T-cell (primary cell): ENCODE measurements at places on chromosomes 5 and 9. TPM values are rescaled to one million over a fixed set of nuclear protein-coding genes. Genes with fewer than 3 reads are reported as not detected.
A peak's percentile ranks its signal among the peaks of the same experiment; 100 is the strongest.

Gene ARHGEF39
- 0.33 TPM for total RNA-seq

GRCh38 chr9:112761912-112762655 is 11.5 kb downstream of the SNX30 start:
- H3K27me3 ChIP-seq = no peaks in the 10 kb centered on the region
- H3K27ac ChIP-seq = no peak overlapping the region
- no peaks in the 10 kb centered on the region for H3K36me3 ChIP-seq
- no peak for DNase-seq
- peaks cover 13% of the 10 kb centered on the region for H3K4me1 ChIP-seq
- H3K4me3 ChIP-seq = no peak overlapping the region

DNA sequence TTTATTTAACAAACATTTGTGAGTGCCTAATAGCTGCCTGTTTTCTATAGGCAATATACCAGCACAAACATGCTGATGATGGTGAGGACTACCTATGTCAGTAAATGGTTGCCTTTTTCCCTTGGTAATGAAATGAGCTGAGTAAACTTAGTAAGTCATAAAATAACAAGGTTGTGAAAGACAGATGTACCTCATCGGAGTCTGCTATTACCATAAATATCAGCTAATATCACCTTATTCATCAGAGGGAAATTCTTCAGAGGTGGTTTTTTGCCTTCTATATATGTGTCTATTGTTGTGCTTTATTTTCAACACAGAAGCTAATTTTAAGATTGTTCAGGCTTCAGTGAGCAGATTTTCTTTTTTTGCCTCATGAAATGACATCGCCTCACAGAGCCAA is 1040.5 kb downstream of the DTWD2 start:
- no peaks in the 10 kb centered on the region for H3K27me3 ChIP-seq
- no peak for DNase-seq
- no peak overlapping the region for H3K27ac ChIP-seq
- no peak overlapping the region for H3K4me3 ChIP-seq

DNA sequence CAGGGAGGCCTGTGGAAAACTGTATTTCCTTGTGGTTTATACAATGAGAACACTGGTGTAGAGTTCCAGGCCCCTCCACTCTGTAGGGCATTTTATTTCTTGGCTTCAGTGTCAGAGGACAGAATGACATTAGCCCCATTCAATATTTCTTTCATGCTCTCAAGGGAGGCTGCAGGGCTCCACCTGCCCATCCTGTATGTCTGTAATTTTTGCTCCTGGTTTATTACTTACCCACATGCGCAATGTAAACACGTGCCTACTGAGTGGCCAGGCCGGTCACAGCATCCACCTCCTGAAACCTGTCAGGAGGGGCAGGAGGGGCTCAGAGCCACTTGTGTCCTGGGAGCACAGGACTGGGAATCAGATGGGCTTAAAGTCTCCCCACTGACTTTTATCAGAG is 82.4 kb downstream of the GADD45G start:
- H3K36me3 ChIP-seq = no peaks in the 10 kb centered on the region
- no peak for DNase-seq
- peaks cover 4% of the 10 kb centered on the region for H3K4me1 ChIP-seq
- no peaks in the 10 kb centered on the region for H3K27me3 ChIP-seq
- H3K4me3 ChIP-seq = no peak overlapping the region

- no peak overlapping the region for H3K4me3 ChIP-seq
- H3K27me3 ChIP-seq = peaks cover 13% of the 10 kb centered on the region
- DNase-seq = no peak
- no peaks in the 10 kb centered on the region for H3K4me1 ChIP-seq
- H3K27ac ChIP-seq = no peak overlapping the region
Measured at GRCh38 chr9:111501005-111501562, 16.9 kb upstream of the ECPAS start.

GRCh38 chr9:136255896-136256890 is 10.6 kb upstream of the QSOX2 start:
- no peak overlapping the region for H3K4me3 ChIP-seq
- DNase-seq = no peak
- H3K27ac ChIP-seq = no peak overlapping the region
- H3K36me3 ChIP-seq = no peaks in the 10 kb centered on the region
- H3K27me3 ChIP-seq = no peaks in the 10 kb centered on the region

GRCh38 chr5:55965525-55965924 is 29.2 kb downstream of the IL6ST start:
- no peak overlapping the region for H3K4me3 ChIP-seq
- H3K27me3 ChIP-seq = no peaks in the 10 kb centered on the region
- DNase-seq = no peak
- peaks cover 9% of the 10 kb centered on the region for H3K4me1 ChIP-seq
- no peaks in the 10 kb centered on the region for H3K36me3 ChIP-seq

GRCh38 chr9:99859243-99859980 is 37.7 kb downstream of the NR4A3 start:
- H3K4me1 ChIP-seq = no peaks in the 10 kb centered on the region
- H3K4me3 ChIP-seq = no peak overlapping the region

DNA sequence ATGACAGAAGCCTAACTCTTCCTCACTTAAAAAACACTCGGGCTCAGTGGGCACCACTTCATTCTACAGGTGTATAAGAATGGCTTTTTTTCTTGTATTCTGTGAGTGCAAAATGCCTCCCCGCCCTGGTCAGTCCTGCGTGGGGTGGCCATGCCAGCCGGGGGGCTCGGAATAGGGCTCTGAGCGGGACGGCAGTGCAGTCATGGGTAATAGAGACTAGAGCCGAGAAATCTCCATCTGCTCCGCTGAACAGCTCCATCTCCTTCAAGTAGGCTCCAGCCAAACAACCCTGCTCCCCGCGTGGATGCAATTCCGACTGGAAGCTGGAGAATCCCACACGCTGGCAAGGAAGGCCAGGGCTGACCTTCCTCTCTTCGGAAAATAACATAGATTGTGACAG is 317.0 kb upstream of the IRX4 start:
- no peaks in the 10 kb centered on the region for H3K36me3 ChIP-seq
- H3K4me3 ChIP-seq = no peak overlapping the region
- DNase-seq = no peak
- H3K27me3 ChIP-seq = peaks cover 14% of the 10 kb centered on the region
- no peak overlapping the region for H3K27ac ChIP-seq
- no peaks in the 10 kb centered on the region for H3K4me1 ChIP-seq

Gene MTRR
- 66.9 TPM for total RNA-seq

Gene PCDH12
- not detected for total RNA-seq

DNA sequence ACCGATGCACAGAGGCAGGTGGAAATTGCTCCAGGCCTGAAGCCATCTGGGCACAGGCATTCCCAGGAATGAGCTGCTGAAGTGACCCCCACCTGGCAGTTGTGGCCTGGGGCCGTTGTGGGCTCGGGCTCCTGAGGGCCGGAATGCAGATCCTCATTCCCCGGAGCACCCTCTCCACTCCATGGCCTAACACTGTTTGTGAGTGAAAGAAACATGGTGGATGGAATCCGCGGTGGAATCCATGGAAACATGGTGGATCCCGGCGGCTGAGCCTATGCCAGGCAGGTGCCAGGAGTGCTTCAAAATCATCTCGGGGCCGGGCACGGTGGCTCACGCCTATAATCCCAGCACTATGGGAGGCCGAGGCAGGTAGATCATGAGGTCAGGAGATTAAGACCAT is 3.6 kb upstream of the SARDH start:
- H3K36me3 ChIP-seq = no peaks in the 10 kb centered on the region
- no peak for DNase-seq
- no peak overlapping the region for H3K27ac ChIP-seq

Gene PCDHA12
- total RNA-seq = not detected

Gene ANXA6
- 345 TPM for total RNA-seq

GRCh38 chr9:119902611-119903010 is 533.4 kb upstream of the BRINP1 start:
- no peaks in the 10 kb centered on the region for H3K27me3 ChIP-seq
- H3K36me3 ChIP-seq = no peaks in the 10 kb centered on the region
- no peak for DNase-seq

DNA sequence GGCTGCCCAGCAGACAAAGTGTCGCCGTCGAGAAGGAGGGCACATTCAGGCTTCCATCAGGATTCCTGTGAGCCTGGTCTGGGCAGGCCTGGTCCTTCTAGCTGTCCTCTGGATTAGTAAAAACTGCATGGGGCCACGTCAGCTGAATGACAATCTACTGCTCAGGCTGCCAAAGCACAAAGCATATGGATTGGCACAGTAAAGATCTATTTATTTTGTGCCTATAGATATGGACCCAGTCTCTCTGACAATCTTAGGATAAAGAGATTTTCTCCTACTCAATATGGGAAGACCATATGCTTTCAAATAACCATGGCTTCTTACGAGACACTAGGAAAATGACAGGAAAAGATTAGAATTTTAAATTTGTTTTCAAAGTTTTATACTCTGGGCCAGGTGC is 24.1 kb downstream of the ANKH start:
- H3K27me3 ChIP-seq = no peaks in the 10 kb centered on the region
- H3K27ac ChIP-seq = no peak overlapping the region
- peaks cover 21% of the 10 kb centered on the region for H3K36me3 ChIP-seq
- no peak for DNase-seq
- H3K4me3 ChIP-seq = no peak overlapping the region

- H3K36me3 ChIP-seq = no peaks in the 10 kb centered on the region
- no peak overlapping the region for H3K4me3 ChIP-seq
- H3K27me3 ChIP-seq = no peaks in the 10 kb centered on the region
- no peaks in the 10 kb centered on the region for H3K4me1 ChIP-seq
Measured at GRCh38 chr5:44860267-44860666, 51.5 kb downstream of the MRPS30 start.

DNA sequence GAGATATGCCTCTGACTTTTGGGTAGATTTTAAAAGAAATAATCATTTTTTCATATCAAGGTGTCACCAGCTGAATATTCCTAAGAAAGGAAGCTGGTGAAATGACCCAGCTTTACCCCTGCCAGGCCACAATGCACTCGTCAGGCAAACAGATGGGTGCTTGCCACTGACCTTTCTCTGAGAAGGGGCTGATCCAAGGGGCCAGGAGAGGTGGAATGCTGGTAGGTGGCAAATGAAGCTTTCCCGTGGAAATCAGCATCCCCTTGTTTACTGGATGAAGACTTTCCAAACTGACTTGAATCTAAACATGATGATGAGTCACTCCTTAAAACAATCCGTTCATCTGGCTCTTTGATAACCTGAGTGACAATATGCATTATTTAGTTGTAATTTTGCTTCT is 44.3 kb upstream of the PLPP6 start:
- H3K27me3 ChIP-seq = no peaks in the 10 kb centered on the region
- no peak for DNase-seq
- H3K36me3 ChIP-seq = no peaks in the 10 kb centered on the region
- H3K4me3 ChIP-seq = no peak overlapping the region
- no peak overlapping the region for H3K27ac ChIP-seq

DNA sequence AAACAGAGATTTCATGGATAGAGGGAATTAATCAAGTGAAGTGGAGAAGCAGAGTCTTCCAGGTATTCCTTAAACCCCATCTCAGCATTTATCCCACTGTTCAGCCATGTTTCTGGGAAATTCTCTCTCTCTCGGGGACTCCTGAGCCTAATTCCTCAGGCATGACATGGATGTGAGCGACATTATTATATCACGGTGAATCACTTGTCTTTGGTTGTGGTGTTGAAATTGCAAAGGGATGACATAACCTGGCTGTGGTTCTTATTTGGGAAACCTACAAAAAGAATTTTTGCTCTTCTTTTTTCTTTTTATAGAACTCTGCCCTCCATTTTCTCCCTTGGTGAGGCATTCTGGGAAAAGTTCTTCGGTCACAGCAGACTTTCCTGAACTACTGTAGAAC is 457.9 kb upstream of the PTGER4 start:
- H3K4me3 ChIP-seq = no peak overlapping the region
- no peaks in the 10 kb centered on the region for H3K4me1 ChIP-seq
- H3K27ac ChIP-seq = no peak overlapping the region
- DNase-seq = no peak

GRCh38 chr9:94919376-94920098 is 193.0 kb downstream of the AOPEP start:
- H3K4me1 ChIP-seq = no peaks in the 10 kb centered on the region
- H3K4me3 ChIP-seq = no peak overlapping the region
- H3K27me3 ChIP-seq = no peaks in the 10 kb centered on the region
- H3K27ac ChIP-seq = no peak overlapping the region
- H3K36me3 ChIP-seq = peaks cover 3% of the 10 kb centered on the region
- no peak for DNase-seq

Gene C9orf50
- not detected for total RNA-seq

DNA sequence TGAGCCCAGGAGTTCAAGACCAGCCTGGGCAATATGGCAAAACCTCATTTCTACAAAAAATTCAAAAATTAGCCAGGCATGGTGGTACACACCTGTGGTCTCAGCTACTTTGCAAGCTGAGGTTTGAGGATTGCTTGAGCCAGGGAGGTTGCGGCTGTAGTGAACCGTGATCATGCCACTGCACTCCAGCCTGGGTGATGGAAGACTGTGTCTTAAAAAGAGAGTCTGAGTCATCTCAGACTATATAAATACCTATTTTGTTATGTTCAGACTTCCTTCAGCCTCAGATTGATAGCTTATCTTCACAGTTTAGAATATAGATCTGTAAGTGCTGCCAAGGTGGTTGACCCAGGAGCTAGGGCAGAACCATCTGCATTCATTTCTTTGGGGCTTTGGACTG is 1.6 kb upstream of the PAIP2 start:
- H3K27ac ChIP-seq = no peak overlapping the region
- no peaks in the 10 kb centered on the region for H3K27me3 ChIP-seq
- peaks cover 23% of the 10 kb centered on the region for H3K4me1 ChIP-seq
- no peak overlapping the region for H3K4me3 ChIP-seq

DNA sequence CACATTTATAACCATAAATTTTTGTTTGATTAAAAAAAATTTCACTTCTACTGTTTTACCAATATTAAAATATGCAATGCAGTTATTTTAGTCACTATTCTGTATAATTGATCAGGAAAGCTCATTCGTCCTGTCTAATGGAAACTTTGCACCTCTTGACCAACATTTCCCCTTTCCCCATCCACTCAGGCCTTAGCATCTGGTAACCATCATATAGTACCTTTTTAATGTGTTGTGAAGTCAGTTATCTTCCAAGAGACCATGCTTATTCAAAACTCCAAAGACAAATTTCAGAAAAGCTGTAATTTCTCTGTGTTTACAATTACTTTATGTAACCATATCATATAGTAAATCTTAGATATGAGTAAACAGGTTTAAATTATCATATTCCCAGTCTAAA is 145.9 kb downstream of the CTNND2 start:
- no peak overlapping the region for H3K4me3 ChIP-seq
- no peaks in the 10 kb centered on the region for H3K4me1 ChIP-seq
- no peaks in the 10 kb centered on the region for H3K36me3 ChIP-seq
- no peaks in the 10 kb centered on the region for H3K27me3 ChIP-seq
- no peak overlapping the region for H3K27ac ChIP-seq

- peaks cover 19% of the 10 kb centered on the region for H3K4me1 ChIP-seq
- H3K27ac ChIP-seq = peak overlapping the region; percentile 68
Measured at GRCh38 chr9:99069546-99069945, 35.4 kb upstream of the TGFBR1 start.

DNA sequence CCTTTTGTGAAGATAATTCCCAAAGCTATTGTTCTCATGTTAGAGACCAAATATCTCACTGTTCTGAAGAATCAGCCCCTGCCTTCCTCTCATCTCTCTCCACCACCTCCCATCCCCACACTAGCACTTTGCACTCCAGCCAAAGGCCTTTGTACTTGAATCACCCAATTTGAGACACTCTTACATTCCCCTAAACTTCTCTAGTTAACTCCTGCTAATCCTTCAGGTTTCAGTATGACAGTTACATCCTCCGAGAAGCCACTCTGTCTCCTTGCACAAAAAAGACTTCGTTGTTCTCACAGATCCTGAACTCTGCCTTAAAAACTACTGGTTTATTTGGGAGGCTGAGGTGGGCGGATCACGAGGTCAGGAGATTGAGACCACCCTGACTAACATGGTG is 227.5 kb downstream of the PIK3R1 start:
- H3K4me1 ChIP-seq = peaks cover 5% of the 10 kb centered on the region
- no peak overlapping the region for H3K4me3 ChIP-seq
- H3K27ac ChIP-seq = no peak overlapping the region
- H3K36me3 ChIP-seq = no peaks in the 10 kb centered on the region
